ENCODE measurements at places on chromosomes 1 and 21.

GRCh38 chr21:45892916-45893739 is 88.4 kb upstream of the COL6A1 start:
- DNase-seq = no peak

GRCh38 chr1:85321237-85321964 is 45.0 kb upstream of the BCL10 start:
- peak; percentile 27 for DNase-seq

GRCh38 chr1:54384918-54385726 is 21.1 kb downstream of the SSBP3 start:
- no peak for DNase-seq

DNA sequence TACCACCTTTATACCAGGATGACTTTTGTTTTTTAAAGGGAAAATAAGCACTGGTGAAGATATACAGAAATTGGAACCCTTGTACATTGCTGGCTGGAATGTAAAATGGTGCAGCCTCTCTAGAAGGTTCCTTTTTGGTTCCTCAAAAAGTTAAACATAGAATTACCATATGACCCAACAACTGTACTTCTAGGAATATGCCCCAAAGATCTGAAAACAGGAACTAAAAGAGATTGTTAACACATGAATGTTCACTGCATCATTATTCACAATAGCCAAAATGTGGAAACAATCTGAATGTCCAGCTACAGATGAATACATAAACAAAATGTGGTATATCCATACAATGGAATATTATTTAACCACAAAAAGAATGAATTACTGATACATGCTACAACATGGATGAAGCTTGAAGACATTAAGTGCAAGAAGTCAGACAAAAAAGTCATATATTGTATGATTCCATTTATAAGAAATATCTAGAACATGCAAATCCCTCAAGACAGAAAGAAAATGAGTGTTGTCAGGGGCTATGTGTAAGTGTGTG is 84.9 kb upstream of the DMRTA2 start:
- no peak for DNase-seq

DNA sequence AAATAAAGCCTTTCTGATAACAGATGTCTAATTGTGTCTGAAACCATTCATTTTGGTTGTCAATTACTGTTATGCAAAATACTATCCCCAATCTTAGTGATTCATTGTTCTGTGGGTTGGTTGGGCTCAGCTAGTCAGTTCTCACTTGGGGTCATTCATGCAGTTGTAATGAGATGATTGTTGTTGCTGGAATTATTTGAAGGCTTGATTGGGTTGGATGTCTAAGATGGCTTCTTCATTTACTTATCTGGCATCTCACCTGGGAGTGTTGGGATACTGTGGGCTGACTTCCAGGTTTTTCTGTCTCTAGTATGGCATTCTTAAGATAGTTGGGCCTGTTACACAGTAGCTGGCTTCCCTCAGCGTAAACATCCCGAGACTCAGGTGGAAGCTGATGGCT is 217.8 kb upstream of the B3GALT2 start:
- no peak for DNase-seq

- no peak for DNase-seq
Observed at GRCh38 chr21:36323032-36323431, 3.0 kb downstream of the MORC3 start.

GRCh38 chr21:42680429-42680828 is 27.0 kb downstream of the PDE9A start:
- no peak for DNase-seq

DNA sequence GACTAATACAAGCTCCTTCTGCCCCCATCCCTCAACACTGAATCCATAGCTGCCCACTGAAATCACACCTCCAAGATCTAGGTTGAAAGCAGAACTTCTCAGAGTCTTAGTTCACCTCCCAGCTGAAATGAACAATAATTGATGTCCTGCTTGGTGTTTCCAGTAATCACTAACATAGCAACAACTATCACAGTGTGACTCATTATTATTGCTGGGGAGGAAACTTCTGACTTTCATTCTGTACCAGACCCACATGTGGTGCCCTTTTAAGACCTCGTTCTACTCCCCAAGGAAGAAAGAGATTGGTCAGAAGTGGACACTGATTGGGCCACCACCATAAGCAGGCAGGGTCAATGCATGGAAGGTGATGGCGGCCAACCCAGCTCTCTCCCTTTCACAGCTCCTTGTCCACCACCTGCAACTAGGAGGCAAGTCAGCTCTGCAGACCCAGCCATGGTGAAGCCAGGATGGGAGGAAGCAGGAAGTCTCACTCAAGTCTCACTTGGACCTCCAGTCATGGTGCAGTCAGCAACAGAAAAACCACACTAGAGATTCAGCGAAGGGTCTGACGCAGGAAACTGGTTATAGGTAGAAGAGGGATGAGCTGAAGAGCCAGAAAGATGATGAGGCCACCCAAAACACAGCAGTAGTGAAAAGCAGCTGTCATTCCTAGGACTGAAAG is 720.2 kb downstream of the PTPRU start:
- no peak for DNase-seq

DNA sequence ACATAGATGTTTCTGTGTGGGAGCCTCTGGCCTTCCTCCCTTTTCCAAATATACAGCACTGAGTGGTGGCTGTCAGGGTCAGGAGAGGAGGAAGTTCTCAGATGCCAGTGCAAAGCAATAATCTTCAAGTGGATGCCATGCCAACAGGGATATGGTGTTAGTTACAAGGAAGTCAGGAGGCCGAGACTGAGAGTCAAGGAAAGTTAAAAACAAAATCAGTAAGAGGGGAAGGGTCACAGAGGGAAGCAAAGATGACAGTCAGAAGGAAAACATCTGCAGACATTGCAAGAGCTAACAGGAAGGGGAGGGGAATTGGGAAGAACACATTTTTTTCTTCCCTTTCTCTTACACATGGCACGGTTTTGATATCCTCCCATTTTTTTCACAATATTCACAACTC is 691.4 kb downstream of the ADGRL2 start:
- no peak for DNase-seq

DNA sequence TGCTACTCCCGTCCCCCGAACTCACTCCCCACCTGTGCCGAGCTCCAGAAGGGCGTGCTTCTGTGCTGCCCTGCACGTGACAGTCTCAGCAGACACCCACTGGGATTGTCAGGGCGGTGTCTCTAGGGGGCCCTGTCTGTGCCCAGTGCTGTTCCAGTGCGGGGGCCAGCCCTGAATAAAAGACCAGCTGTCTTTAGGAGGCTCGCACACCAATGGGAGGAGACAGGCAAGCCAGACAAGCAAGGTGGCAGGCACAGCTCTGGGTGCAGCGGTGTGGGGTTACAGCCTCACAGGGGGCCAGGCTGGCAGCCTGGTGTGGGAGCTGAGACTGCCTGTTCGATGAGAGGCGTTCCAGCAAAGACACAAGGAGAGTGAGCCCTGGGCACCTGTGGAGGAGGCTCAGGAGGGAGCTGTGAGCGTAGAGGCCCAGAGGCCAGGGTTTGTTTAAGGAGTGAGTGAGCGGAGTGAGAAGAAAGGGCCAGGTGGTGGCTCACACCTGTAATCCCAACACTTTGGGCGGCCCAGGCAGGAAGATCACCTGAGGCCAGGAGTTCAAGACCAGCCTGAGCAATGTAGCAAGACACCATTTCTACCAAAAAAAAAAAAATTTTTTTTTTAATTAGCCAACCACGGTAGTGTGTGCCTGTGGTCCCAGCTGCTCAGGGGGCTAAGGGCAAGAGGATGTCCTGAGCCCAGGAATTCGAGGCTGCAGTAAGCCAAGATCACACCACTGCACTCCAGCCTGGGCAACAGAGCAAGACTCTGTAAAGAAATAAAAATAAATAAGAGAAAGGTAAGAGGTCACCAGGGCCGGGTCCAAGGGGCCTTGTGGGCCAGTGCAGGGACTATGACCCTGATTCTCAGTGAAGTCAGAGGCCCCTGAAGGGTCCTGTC is 48.2 kb upstream of the ARHGEF16 start:
- no peak for DNase-seq

DNA sequence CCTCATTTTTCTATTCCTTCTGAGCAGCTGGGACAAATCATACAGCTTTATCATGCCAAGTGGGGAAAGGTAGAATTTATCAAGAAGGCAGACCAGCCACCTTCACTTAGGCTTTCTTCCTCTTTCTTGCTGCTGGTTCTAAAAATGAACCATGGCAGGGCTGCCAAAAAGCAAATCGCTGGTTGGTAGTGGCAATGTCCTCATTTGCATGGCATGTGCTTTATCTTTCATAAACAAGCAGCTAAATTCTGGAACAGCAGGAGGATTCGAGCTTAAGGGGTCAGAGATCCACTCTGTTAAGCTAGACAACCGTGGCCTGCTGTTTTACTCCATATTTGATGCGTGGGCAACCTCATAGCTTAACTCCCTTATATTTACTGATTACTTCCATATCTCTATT is 91.3 kb downstream of the RPE65 start:
- DNase-seq = no peak

DNA sequence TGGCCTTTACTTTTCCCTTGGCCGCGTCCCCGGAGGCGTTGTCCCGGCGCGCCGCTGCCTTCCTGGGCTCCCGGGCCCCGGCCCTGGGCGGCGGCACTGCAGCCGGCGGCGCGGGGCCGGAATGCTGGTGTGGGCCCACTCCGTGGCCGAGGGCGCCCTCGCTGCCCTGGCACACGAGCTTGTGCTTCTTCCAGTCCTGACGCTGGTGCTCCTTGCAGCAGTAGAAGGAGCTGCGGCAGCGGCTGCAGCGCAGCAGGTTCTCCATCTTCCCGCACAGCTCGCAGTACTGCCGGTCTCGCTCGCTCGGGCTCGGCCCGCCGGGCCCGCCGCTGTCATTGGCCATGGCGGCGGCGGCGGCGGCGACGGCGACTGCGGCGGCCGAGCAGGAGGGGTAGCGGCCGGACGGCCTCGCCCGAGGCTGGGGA is 529 bp downstream of the EGLN1 start:
- peak; percentile 20 for DNase-seq

GRCh38 chr1:215185067-215185620 is 102.6 kb downstream of the KCNK2 start:
- no peak for DNase-seq

- no peak for DNase-seq
Observed at GRCh38 chr1:15347182-15347581, 62.5 kb upstream of the EFHD2 start.

Data from stimulated activated CD8-positive, alpha-beta memory T cell treated with anti-CD3 and anti-CD28 coated beads, Interleukin-15, amount 100 ng/mL, for 48 hours (primary cell).